ENCODE measurements at places on chromosomes 1 and 21.

DNA sequence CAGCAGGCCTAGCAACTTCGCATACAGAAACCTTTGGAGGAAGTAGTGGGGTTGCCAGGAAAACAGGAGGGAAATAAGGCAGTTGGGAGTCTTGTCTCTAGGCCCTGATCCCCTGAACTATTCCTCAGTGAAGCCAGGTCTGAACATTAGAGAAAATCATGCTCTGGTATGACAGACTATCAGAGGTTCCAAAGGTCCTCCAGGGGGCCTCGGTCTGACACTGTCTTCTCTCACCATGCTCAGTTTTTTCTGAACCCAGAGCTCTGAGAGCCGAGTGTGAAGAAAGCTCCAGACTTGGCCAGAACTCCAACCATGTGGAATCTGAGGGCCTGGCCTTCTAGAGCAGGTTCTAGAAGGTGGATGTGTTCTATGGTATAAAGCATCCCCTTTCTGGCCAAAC is 4.0 kb downstream of the TOMM40L start:
- H3K36me3 ChIP-seq = peaks cover 24% of the 10 kb centered on the region
- H3K27me3 ChIP-seq = no peaks in the 10 kb centered on the region
- H3K4me1 ChIP-seq = peaks cover 28% of the 10 kb centered on the region
- DNase-seq = no peak

GRCh38 chr1:214018386-214019268 is 30.9 kb downstream of the PROX1 start:
- no peaks in the 10 kb centered on the region for H3K36me3 ChIP-seq
- no peaks in the 10 kb centered on the region for H3K27me3 ChIP-seq
- H3K27ac ChIP-seq = no peak overlapping the region
- H3K4me3 ChIP-seq = no peak overlapping the region

GRCh38 chr1:56501426-56501825 is 77.9 kb downstream of the PLPP3 start:
- H3K27ac ChIP-seq = no peak overlapping the region
- no peaks in the 10 kb centered on the region for H3K4me1 ChIP-seq
- H3K27me3 ChIP-seq = no peaks in the 10 kb centered on the region
- H3K36me3 ChIP-seq = no peaks in the 10 kb centered on the region
- no peak for DNase-seq

- H3K36me3 ChIP-seq = no peaks in the 10 kb centered on the region
- no peak for DNase-seq
- H3K4me1 ChIP-seq = no peaks in the 10 kb centered on the region
- H3K4me3 ChIP-seq = no peak overlapping the region
These were observed 3.8 kb downstream of the LMX1A start for GRCh38 chr1:165352442-165353293.

DNA sequence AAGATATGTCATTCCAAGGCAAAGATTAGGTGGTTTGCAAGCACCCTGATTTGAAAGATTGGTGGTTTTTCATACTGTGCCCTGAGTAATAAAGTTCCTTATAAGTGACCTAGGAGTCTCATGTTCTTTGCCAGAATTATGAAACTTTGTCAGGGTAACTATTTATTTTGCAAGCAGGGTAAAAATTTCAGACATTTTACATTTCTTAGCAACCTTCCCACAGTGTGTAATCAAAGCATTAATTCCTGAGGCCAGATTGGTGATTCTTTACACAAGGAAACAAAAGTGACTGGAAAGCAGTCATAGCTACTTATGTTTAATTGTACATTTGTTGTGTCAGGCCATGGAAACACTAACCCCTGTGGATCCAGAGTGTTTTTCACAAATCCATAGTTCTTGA is 998.0 kb upstream of the B3GALT2 start:
- H3K27me3 ChIP-seq = no peaks in the 10 kb centered on the region
- H3K4me3 ChIP-seq = no peak overlapping the region
- no peak overlapping the region for H3K27ac ChIP-seq
- H3K4me1 ChIP-seq = no peaks in the 10 kb centered on the region
- DNase-seq = no peak

- no peak for DNase-seq
- H3K27ac ChIP-seq = no peak overlapping the region
- no peak overlapping the region for H3K4me3 ChIP-seq
- H3K36me3 ChIP-seq = no peaks in the 10 kb centered on the region
These were observed 23.4 kb downstream of the ZNF678 start for GRCh38 chr1:227586733-227587132.

DNA sequence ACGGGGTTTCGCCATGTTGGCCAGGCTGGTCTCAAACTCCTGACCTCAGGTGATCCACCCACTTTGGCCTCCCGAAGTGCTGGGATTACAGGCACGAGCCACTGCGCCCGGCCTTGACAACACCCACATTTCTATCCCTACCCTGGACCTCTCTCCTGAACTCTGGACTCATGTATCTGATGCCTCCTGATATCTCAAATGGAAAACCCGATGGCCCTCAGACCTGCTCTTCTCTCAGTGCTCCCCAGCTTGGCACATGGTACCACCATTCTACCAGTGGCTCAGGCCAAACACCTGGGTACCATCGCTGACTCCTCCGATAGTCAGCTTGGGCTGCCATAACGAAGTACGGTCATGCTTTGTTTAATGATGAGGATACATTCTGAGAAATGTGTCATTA is 8.5 kb upstream of the RHBG start:
- H3K4me3 ChIP-seq = no peak overlapping the region
- H3K27ac ChIP-seq = no peak overlapping the region
- no peaks in the 10 kb centered on the region for H3K36me3 ChIP-seq
- H3K27me3 ChIP-seq = peaks cover 10% of the 10 kb centered on the region
- DNase-seq = no peak
- peaks cover 6% of the 10 kb centered on the region for H3K4me1 ChIP-seq

DNA sequence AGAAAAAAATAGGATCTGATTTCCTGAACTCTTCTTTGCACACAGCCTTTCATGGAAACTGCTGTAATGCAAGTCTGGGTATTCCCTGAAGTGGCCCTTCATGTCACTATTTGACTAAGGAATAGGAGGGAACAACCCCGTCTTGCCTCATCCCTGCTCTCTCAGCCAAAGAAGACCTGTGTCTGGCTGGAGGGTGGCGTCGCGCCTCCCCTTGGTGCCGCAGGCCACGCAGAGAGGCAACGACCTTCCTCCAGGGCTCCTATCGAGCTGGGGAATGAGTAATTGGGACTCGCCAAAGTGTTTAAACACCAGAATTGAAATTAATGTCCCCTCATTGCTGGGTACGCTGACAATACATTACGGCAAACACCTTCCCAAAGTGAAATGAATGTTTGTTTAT is 129.8 kb downstream of the PBX1 start:
- H3K27me3 ChIP-seq = no peaks in the 10 kb centered on the region
- no peaks in the 10 kb centered on the region for H3K36me3 ChIP-seq
- no peaks in the 10 kb centered on the region for H3K4me1 ChIP-seq

- peaks cover 4% of the 10 kb centered on the region for H3K4me1 ChIP-seq
- no peaks in the 10 kb centered on the region for H3K27me3 ChIP-seq
- H3K36me3 ChIP-seq = no peaks in the 10 kb centered on the region
- H3K4me3 ChIP-seq = no peak overlapping the region
- no peak for DNase-seq
These were observed 138.8 kb upstream of the RUNX3 start for GRCh38 chr1:25068829-25069228.

- H3K4me3 ChIP-seq = peak overlapping the region; percentile 44
- peaks cover 43% of the 10 kb centered on the region for H3K4me1 ChIP-seq
- H3K27me3 ChIP-seq = no peaks in the 10 kb centered on the region
- H3K36me3 ChIP-seq = no peaks in the 10 kb centered on the region
- H3K27ac ChIP-seq = peak overlapping the region; percentile 71
These were observed 653 bp downstream of the CASP9 start for GRCh38 chr1:15523104-15524020.

- no peak overlapping the region for H3K27ac ChIP-seq
- no peaks in the 10 kb centered on the region for H3K36me3 ChIP-seq
- DNase-seq = no peak
- H3K4me1 ChIP-seq = no peaks in the 10 kb centered on the region
These were observed 37.7 kb upstream of the COL6A1 start for GRCh38 chr21:45943630-45944540.

- H3K4me3 ChIP-seq = no peak overlapping the region
- H3K27me3 ChIP-seq = no peaks in the 10 kb centered on the region
- H3K36me3 ChIP-seq = peaks cover 16% of the 10 kb centered on the region
These were observed 60.1 kb downstream of the AGPAT3 start for GRCh38 chr21:43925096-43925481.

DNA sequence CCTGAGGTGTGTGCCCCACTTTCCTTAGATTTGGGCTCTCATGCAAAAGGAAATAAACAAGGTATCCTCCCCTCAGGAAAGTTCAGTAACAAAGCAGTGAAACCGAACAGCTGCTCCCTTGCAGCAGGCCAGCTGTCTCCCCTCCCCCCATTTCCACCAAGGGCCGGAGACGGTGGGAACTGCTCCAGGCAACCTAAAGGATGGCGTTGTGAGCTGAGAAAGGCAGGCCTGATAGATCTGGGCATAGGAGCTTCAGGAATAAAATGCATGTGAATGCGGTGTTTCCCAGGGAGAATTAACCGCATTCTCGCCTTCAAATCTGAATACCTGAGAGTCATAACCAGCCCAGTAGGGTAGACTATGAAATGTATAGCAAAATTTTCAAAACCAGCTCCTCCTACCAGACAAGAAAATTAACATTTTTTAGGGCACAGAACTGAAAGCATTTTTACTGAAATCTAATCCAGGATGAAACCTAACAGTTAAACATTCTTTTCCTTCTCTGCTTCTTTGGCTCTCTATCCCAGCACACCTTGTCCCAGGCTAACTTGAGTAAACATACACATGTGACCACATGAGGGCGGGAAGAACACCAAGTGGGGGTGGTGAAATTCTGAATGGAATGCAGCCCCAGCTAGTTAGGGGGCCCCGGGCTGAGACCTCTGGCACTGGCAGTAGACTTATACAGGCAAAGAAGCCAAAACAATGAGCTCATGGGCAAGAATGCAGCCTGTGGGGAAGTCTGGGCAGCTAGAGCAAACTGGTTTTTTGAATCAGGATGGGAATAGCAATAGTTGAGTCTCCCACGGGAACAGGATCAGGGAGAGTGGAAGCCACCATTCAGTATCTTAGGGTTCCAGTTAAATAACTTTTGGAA is 11.5 kb downstream of the MCL1 start:
- peaks cover 1% of the 10 kb centered on the region for H3K36me3 ChIP-seq
- peaks cover 93% of the 10 kb centered on the region for H3K4me1 ChIP-seq
- peak; percentile 33 for DNase-seq

DNA sequence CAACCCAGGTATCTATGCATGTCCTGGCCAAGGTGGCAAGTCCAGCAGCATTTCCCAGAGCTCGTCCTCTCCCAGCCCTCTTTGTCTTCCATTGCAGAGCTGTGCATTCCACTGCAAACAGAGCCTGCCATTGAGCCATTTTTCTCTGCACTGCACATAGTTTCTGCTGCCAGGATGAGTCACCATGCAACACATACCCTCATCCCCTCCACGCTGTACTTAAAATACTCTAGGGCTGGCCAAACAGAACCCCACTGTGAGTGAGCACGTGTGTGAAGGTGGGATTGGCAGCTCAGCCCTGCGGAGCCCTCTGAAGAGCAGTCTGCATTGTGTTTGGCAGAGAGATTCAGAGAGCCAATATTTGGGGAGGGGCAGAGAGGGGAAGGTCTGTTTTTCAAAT is 3.9 kb upstream of the ATP1B1 start:
- DNase-seq = no peak
- H3K4me3 ChIP-seq = no peak overlapping the region
- no peaks in the 10 kb centered on the region for H3K27me3 ChIP-seq

- no peaks in the 10 kb centered on the region for H3K27me3 ChIP-seq
- peaks cover 12% of the 10 kb centered on the region for H3K4me1 ChIP-seq
- DNase-seq = peak; percentile 21
- H3K36me3 ChIP-seq = no peaks in the 10 kb centered on the region
- no peak overlapping the region for H3K27ac ChIP-seq
- no peak overlapping the region for H3K4me3 ChIP-seq
These were observed 41.7 kb upstream of the ZNF326 start for GRCh38 chr1:89953131-89953626.

DNA sequence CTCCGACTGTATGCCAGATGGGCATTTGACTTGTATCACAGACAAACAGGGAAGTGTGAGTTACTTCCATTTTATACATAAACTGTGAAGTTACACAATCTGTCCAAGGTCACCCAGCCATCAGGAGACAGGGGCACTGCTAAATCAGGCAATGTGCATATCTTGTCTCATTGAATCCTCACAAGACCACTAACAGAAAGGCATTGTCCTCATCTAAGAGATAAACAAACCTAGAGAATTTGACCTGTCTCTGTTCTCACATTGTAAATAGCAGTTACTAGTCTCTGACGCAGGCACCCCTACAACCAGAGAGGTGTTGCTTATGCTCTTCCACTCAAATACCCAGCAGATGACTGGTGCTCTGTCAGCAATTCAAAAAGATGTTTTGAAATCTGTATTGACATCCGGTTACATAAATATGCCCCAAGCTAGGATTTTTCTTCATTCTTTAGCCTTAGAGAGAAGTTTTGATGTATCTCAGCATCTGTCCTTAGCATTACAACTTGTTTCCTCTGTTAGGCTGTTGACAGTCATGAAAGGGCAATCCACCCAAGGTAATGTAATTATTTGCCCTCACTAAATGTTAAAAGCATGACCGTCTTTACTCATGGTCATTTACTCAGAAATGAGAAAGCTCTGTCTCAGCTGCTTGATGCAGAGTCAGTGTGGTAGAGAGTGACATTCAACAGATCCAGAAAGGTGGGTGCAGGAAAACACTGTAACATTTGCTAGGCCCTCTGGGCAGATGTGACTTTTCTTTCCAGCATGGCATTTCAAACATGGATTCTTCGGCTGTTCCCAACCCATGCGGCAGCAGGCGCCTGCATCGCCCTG is 51.9 kb upstream of the ZNF326 start:
- no peaks in the 10 kb centered on the region for H3K27me3 ChIP-seq
- no peak for DNase-seq
- no peaks in the 10 kb centered on the region for H3K4me1 ChIP-seq
- no peak overlapping the region for H3K27ac ChIP-seq
- H3K4me3 ChIP-seq = no peak overlapping the region

DNA sequence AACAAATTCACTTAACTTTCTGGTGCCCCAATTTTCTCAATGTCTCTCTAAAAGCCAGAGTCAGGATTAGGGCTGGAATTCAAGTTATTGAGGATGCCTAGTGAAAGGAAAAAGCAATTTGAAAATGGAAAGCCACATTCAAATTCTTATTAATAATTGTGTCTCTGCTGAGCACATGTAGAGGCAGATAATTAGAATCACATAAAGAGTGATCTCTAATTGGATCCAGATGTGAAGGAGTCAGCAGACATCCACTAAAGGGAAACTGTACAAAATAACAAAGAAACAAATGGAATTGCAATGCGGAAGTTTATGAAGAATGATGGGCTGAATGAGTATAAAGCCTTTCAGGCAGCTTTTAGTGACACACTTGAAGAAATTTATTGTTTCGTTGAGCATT is 482.6 kb downstream of the TTLL7 start:
- H3K36me3 ChIP-seq = no peaks in the 10 kb centered on the region
- no peaks in the 10 kb centered on the region for H3K4me1 ChIP-seq
- H3K4me3 ChIP-seq = no peak overlapping the region
- no peak for DNase-seq

GRCh38 chr1:56105397-56105796 is 474.0 kb downstream of the PLPP3 start:
- H3K36me3 ChIP-seq = no peaks in the 10 kb centered on the region
- no peaks in the 10 kb centered on the region for H3K27me3 ChIP-seq
- no peak overlapping the region for H3K4me3 ChIP-seq
- DNase-seq = no peak

- no peak overlapping the region for H3K27ac ChIP-seq
- DNase-seq = no peak
- no peaks in the 10 kb centered on the region for H3K36me3 ChIP-seq
- H3K4me3 ChIP-seq = no peak overlapping the region
These were observed 48.5 kb upstream of the IGSF21 start for GRCh38 chr1:18058981-18059605.
